ENCODE measurements at places on chromosomes 4 and X.

DNA sequence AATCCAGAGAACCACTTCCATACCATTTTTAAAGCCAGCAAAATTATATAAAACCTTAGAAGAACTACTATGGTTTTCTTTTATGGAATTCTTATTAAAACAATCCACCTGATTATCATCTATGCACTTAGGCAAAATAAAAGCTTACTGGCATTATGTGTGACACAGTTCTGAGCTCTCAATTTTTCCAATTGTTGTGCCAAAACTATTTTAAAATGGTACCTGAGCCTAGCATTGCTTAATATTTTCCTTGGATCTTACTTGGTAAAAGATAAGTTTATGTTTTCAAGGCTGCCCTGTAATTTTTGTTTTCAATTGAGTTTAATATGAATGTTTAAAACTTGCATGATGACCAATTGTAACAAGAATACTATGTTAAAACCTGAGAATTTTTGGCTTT is 201.3 kb downstream of the MAD2L1 start:
- no peak for DNase-seq

GRCh38 chrX:362351-362750 is 24.4 kb downstream of the PPP2R3B start:
- DNase-seq = no peak

DNA sequence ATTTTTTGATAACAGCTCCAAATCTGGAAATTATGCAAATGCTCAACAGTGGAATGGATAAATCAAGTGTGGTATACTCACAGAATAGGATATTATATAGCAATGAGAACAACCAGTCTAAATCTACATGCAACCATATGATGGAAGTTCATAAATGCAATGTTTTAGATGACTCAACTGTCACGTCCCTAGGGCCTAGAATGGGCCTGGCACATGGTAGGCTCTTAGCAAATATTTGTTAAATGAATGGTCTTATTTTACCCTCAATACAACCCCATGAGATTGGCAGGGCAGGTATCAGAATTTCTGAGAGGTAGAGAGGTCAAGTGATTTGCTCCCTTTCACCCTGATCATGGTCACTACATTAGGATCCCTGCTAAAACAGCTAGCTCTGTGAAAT is 14.6 kb upstream of the NKX3-2 start:
- DNase-seq = no peak

GRCh38 chr4:30330894-30331652 is 389.1 kb upstream of the PCDH7 start:
- no peak for DNase-seq

DNA sequence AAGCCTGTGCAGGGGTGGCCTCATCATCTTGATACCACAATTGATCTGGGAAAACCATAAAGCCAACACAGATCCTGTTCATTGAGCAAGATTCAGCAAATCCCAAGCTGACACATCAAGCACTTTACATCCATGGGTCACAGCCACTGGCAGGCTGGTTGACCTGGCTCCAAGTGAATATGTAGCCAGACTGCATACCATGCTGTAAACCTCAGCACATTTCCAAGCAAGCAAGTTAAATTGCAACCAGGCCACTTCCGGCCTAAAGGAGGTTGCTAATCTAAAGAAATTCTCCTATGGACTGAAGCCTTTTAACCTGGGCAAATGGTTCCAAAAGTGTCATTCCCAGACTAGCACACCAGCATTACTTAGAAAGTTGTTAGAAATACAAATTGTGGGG is 54.4 kb upstream of the USP26 start:
- DNase-seq = no peak

DNA sequence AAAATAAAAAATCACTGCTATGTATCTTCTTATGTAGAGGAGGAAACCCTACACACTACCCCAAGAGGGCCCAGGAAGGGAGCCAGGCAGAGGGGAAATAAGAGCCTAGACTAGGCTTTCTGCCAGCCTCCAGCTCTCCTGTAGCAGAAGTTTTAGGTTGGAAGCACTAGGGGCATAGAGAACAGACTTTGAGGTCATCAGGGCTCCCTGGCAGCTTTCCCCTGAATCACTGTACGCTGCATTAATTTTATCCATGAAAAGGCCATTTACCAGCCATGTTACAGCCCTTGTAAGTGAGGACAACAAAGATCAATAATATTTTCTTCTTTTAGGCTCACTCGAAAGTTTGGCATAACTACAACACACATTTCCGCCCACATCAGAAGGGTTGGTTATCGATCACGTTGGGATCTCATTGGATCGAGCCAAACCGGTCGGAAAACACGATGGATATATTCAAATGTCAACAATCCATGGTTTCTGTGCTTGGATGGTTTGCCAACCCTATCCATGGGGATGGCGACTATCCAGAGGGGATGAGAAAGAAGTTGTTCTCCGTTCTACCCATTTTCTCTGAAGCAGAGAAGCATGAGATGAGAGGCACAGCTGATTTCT is 24.7 kb downstream of the RPL9 start:
- DNase-seq = no peak

All from effector CD4-positive, alpha-beta T cell (primary cell).